NCI-H510A (cell line): ENCODE measurements at places on chromosomes 1 and 21.

DNA sequence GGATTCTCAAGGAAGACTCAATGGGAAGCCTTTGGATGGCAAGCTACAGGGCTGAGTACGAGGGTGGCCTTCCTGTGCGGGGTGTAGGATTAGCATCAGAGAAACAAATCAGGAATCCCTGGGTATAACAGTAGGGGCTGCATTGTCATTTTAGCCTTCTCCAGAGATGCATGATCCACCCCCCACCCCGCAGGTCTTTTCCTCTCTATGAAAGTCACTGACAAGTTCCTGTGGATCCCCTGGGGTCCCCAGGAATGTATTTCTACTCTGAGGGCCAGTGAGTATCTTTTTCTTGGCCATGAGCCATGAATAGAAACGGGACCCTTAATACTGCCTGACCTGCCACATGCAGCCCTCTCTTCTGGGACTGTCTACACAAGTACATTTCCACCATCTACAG, 473.0 kb upstream of the VAMP3 start:
- no peak for DNase-seq

- no peak for DNase-seq
These were observed 8.3 kb downstream of the EPHX1 start for GRCh38 chr1:225818229-225818628.

DNA sequence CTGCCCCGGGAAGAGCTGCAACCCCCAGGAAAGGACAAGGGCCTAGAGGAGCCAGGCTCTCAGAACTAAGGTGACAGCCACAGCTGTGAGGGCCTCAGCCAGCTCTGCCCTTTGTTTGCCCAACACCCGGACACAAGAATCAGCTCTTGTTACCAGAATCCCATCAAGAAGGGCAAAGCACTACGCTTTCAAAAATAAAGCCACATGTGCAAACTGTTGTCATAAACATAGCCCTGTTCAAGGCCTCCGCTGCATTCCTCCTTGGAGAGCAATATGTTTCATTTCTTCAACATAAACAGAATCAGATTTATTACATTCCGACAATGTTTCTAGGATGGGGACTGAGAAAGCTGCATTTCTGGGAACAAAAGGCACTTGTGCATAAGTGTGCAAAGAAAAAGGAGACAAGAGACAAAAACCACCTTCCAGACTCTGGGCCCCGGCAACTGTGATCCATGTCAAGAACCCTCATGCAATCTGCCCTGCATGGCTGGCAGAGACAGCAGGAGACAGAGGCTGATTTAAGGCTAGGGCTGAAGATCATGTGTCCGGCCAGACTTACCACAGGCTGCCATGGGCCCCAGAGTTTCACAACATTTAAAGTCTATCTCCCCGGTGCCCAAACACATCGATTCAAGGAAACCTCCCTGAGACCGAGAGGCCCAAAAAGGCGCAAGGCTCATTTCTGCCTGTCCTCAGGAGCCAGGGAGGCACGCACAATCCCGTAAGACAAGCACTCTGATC, 71.0 kb downstream of the SSBP3 start:
- DNase-seq = no peak

DNA sequence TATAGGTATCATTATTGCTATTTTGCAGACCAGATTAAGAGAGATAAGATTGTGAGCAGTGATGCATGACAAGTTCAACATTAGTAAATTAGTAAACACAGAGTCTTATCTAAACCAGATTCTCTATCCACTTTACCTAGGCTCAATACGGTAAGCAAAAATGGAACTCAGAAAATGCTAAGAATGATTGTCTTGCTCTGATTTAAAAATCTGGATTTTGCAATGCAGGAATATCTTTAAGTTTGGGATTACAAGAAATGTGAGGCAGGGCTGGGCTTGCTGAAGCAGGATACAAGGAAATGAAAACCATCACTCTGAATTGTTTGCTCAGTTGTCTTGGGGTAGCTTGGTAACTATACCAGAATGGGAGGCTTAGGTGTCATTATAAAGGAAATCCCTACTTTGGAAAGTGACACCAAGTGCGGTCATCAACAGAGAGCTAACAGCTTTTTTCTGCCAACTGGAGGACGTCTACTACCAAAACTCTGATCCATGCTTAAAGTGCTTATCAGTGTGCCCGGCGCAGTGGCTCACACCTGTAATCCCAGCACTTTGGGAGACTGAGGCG, 332.7 kb upstream of the RUNX1 start:
- no peak for DNase-seq

DNA sequence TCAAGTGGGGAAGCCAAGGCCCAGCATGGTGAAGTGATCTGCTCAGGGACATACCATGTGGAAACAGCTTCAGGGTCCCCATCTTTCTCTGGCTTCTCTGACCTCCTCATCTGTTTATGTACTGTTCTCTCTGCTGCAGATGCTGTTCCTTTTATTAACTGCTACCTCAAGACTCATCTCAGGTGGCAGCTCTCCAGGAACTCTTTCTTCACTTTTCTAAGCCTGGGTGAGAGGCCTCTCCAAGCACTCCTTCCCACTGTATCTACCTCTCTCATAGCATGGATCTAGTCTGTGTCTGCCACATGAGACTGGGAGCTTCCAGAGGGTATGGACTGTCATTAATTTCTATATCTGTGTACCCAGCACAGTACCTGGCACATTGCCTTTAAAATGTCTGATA, 73.4 kb upstream of the PPM1J start:
- DNase-seq = no peak

GRCh38 chr1:25765136-25765922, 34.7 kb upstream of the SELENON start:
- DNase-seq = no peak

GRCh38 chr1:5686925-5687706, 305.1 kb downstream of the NPHP4 start:
- no peak for DNase-seq

DNA sequence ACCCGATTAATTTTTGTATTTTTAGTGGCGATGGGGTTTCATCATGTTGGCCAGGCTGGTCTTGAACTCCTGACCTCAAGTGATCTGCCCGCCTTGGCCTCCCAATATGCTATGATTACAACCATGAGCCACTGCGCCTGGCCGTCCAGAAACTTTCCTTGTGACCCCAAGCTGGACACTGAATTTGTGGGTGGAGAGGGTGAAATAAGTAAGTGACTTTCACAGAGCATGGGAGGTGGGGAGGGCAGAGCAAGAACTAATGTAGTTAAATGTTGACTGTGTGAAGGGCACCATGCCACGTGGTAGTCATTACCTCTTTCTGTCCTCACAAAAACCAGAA, 2.7 kb upstream of the UTP11 start:
- DNase-seq = no peak

- no peak for DNase-seq
These were observed 200.2 kb downstream of the APP start for GRCh38 chr21:25970254-25970930.

DNA sequence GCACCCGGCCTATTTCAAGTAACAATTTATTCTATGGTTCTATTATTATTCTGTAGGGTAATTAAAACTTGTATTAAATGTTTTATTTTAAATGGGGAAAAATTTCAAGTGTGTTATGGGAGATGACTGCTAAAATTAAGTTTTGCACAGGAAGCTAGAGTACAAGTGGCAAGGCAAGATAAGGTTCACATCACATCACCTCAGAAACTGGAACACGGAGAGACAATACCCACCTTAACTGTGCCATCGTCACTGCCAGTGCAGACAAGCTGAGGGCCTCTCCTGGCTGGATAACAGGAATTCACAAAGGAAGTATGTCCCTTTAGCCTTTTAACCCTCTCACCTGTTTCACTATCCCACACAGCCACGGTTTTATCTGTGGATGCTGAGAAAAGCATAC, 7.6 kb downstream of the SNRNP40 start:
- DNase-seq = no peak

DNA sequence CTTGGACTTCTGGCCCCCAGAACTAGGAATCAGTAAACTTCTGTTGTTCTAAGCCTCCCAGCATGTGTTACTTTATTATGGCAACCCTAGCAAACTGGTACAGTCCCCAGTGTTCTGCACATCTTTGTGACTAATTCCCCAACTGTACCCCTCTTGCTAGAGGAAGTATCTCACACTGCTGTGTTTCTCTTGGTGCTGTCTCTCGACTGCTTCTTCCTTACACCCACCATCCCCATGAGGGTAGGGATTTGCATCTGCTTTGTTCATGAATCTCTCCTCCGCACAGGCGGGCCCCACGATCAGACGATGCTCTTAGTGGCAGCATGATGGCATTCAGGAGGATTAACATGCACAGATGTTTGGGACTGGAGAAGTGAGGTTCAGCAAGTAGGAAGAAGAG, 46.7 kb downstream of the CLIC6 start:
- DNase-seq = no peak

- no peak for DNase-seq
These were observed 102.9 kb downstream of the ACTL8 start for GRCh38 chr1:17857996-17858395.

- no peak for DNase-seq
These were observed 4.8 kb downstream of the CCDC24 start for GRCh38 chr1:43995984-43996732.

DNA sequence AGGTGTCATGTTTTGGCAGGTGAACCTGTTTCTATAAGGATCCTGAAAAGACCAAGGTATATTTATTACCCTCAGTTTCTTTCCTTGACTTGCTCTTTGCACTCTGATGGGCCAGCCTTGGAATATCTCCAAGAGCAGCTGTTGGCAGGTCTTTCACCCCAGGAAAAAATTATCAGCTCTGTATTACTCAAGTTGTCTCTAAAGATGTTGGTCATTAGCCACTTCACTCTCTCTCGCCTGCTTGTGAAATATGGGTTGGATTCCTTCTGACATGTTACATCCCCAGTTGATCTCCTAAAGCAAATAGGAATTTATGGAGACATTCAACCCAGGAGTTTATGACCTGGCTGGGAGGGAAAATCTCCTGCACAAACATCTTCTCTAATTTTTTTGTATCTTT, 85.9 kb downstream of the KCNJ15 start:
- DNase-seq = no peak

GRCh38 chr1:89287181-89288050, 14.8 kb upstream of the GBP5 start:
- DNase-seq = no peak

- no peak for DNase-seq
These were observed 611 bp upstream of the PIK3C2B start for GRCh38 chr1:204495078-204495753.

DNA sequence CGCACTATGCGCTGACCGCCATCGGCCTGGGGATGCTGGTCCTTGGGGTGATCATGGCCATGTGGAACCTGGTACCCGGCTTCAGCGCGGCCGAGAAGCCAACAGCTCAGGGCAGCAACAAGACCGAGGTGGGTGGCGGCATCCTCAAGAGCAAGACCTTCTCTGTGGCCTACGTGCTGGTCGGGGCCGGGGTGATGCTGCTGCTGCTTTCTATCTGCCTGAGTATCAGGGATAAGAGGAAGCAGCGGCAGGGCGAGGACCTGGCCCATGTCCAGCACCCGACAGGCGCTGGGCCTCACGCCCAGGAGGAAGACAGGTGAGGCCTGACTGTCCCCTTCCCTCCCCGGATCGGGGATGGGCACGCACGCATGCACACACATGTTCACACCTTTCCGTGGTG, 31.9 kb upstream of the FHAD1 start:
- DNase-seq = no peak

GRCh38 chr1:245213066-245213831, 58.5 kb downstream of the KIF26B start:
- DNase-seq = no peak

- no peak for DNase-seq
These were observed 26.0 kb downstream of the ADGRL4 start for GRCh38 chr1:78980511-78980910.

- DNase-seq = no peak
These were observed 2.0 kb downstream of the HNRNPR start for GRCh38 chr1:23341931-23342692.

GRCh38 chr1:182035097-182035770, 26.3 kb downstream of the ZNF648 start:
- no peak for DNase-seq

GRCh38 chr1:8349961-8350360, 32.0 kb downstream of the SLC45A1 start:
- peak; percentile 72 for DNase-seq

GRCh38 chr1:153119491-153119971, 6.2 kb upstream of the SPRR2F start:
- no peak for DNase-seq

GRCh38 chr1:25683177-25683576, 66.6 kb downstream of the MAN1C1 start:
- no peak for DNase-seq

DNA sequence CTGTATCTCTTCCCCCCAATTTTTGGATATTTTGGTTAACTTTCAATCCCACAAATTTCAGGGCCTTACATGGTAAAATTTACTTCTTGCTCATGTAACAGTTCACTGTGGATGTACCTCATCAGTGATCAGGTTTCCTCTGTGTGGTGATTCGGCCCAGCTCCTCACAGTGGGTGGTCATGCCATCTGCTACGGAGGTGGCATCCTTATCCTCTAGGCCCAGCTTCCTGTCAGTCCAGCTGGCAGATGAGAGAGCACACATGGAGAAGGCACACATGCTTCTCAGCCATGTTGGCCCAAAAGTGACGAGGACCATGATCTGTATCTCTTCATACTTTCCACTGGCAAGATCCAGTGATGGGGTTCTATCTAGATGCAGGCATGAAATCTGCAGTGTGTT, 27.2 kb downstream of the PCBP3 start:
- DNase-seq = no peak

DNA sequence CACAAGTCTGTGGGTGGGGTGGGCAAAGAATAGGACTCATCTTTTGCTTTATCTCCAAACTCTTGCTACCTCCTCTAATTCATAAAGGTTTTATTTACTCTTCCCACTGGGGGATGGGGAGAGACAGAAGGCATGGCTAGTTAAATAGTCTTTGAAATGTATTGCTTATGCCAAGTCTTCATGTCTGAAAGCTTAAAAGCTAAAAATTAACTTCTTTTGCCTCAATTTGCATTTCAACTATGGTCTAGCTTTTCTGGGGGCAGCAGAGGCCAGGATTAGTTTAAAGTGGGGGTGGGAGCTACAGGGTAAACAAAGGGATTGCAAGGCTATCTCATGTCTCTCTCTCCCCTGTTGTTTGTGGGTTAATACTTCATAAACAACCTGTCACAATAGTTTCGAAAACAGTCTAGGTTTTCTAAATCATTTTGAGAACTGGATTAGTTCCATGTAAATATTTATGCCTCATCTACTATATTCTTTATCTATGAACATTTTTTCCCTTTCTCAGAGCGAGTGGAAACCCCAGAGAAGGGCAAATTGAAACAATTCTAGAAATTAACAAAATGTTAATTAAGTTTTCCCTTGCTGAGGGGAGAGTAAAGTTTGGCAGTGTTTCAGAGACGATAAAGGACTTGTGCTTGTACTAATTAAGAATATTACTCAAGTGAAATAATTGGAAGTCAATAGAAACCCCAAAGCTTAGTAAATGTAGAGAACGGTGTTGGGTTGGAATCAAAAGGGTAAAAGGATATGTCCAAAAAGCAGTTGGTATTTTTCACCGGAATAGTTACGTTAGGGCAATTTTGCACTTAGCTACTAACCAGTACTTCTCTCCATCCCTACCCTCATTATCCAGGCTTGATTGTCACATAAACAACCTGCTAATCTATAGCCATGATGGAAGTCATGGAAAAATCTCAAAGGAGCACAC, 182.2 kb downstream of the GIPC2 start:
- no peak for DNase-seq

GRCh38 chr1:79207786-79208185, 201.3 kb upstream of the ADGRL4 start:
- no peak for DNase-seq

GRCh38 chr1:45370575-45370974, 30.3 kb upstream of the MUTYH start:
- no peak for DNase-seq
